Cerebellum (tissue), 4 donors: ENCODE measurements at places on chromosomes 6 and 20.
A peak's percentile ranks its signal among the peaks of the same experiment; 100 is the strongest.

DNA sequence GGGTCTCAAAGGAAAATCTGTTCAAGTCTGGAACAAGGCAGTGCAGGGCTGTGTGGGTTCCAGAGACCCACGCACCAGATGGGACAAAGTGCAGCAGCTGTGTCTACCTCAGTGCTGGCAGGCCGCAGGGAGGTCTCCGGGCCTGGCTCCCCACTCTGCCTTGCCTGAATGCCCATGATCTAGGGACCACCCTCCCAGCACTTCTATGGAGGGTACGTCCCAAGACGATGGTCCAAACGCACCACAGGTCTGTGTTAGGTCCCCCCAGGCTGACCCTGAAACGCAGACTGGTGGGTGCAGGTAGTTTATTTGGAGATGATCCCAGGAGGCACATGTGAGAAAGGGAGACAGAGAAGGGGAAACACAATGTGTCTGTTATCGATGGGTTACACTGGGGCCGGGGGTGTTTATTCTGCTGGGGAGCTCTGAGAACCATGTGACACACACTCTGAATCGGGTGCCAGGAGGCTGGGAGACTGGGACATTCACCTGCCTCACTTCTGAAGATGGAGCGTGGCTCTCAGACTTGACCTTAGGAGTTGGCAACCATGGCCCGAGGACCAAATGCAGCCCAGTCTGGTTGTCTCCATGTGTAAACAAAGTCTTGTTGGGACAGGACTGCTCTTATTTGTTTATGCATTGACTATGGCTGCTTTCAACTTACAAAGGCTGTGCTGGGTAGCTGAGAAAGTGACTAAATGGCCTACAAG lies 21.7 kb downstream of the CST9L start:
- DNase-seq = no peak

DNA sequence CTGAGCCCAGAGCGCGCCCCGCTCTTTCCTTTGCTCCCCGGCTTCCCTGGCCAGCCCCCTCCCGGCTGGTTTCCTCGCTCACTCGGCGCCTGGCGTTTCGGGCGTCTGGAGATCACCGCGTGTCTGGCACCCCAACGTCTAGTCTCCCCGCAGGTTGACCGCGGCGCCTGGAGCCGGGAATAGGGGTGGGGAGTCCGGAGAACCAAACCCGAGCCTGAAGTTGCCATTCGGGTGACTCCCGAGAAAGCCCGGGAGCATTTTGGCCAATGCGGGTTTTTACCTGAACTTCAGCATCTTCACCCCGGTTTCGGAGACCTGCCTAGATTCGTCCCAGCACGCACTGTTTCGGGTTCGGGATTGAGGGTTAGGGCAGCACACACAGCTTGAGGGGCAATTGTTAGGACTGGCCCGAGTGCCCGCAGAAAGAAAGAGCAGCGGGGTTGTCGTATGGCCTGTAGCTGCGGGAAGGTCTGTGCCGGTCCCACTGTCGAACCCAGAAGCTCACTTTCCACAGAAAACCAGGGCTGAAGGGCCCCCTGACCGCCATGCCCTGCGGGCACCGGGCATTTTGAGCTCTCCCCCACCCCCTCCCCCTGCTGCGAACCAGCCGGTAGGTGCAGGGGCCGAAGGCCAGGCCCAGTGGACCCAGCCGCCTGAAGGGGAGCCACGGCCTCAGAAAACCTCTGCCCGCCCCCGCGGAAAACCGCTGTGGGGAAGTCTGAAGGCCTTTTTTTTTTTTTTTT lies 2.1 kb downstream of the FOXP4 start:
- DNase-seq = no peak

GRCh38 chr6:21531393-21531792 lies 62.2 kb upstream of the SOX4 start:
- DNase-seq = no peak

DNA sequence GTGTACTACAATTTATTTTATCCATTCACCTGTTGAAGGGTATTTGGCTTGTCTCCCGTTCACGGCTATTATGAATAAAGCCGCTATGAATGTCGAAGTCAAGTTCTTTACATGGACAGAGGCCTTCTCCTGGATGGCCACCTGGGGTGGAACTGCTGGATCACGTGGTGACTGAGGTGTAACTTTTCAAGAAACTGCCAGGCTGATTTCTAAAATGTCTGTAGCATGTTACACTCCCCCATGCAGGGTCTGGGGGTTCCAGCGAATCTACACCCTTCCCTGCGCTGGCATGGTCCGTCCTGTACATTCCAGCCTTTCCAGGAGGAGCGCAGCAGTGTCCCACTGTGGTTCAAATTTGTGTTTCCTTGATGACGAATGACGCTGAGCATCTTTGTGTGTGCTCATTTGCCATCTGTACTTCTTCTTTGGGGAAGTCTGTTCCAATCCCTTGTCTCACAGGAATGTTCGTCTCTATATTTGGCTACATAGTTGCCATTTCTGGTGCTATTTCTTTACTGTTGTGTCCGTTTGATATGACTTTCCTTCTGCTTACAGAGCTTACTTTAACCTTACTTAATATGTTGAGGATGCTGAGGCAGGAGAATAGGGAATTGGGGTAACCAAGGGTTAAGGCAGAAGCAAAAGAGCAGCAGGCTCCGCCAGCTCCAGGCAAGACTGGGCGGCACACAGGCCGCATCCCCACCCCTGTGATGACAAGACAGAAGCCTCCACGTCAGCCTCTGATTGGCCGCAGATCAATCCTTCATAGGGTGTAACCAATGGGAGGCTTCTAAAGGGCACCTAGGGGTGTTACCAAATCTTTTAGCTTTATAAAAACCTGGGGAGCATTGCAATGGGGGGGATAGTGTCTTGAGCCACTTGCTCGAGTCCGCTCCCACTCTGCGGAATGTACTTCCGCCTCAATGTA lies 106.6 kb downstream of the TAF4 start:
- no peak for DNase-seq

DNA sequence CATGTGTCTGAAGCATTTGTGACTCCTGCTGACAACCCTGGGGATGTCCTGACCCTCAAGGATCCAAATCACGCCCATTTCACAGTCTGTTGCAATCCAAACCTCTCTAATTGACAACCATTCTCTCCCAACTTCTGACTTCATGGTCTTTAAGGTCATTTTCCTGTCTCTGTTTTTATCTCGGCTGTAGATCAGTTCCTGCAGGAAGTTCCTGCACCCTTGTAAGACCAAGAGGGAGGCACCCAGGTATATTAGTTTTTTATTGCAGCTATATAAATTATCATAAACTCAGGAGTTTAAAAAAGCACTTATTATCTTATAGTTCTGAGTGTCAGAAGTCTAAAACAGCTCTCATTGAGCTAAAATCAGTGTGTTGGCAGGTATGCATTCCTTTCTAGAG lies 166.8 kb downstream of the BTBD3 start:
- DNase-seq = no peak

DNA sequence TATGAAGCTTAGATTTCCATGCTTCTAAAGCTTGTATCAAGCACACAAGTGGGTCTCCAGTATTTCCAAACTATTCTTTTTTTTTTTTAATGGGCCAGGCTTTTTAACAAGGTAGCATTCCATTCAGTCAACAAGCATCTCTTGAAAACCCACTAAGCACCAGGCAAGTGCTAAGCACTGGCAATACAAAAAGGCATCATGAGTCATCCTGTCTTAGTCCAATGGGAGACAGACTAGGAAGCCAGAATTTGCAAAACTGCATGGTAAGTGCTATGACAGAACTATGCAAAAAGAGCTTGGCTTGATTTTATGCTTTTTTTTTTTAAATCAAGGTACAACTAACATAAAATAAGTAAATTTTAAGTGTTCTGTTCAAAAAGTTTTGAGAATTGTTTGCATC lies 109.3 kb upstream of the DST start:
- no peak for DNase-seq

- no peak for DNase-seq
These were observed 153.1 kb downstream of the DST start for GRCh38 chr6:56489559-56489958.

DNA sequence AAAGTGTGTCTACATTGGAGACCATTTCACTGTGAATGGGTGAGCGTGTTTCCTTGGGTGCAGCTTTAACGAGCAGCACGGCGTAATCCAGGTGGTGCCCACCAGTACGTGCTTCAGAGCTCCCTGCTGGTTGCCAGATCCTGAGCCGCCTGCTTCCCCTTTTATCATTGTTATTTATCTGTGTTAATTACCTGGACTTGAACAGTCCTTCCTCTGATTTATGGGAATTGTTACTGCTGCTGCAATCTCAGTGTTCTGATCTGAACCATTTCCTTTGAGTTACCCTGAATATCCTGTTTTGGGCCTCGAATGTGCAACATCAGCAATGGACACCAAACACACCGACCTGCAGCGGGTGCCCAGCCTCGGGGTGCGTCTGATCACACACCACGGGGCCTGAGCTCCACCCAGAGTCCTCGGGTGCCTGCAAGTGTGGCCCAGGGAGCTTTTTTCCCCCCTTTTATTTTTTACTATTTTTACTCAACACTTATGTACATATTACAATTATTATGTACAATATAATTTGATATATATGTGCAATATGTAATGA lies 81.3 kb downstream of the RPP40 start:
- no peak for DNase-seq

DNA sequence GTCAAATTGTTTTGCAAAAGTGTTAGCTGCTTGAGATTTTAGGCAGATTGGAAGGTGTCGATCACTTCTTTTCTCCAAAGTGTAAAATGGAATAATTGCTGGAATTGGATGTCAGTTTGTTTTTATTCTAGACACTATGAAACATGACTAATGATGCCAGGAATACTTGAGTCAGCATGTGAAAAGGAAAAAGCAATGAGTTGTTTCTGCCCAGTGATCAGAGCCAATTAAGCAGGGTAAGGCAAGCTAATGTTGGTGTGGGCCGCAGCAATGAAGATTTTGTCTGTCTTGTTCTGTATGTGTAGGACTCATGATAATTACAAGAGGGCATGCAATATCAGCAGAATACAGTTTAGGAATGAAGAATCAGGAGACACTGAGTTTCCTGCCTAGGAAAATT lies 110.3 kb downstream of the CARMIL1 start:
- DNase-seq = no peak

DNA sequence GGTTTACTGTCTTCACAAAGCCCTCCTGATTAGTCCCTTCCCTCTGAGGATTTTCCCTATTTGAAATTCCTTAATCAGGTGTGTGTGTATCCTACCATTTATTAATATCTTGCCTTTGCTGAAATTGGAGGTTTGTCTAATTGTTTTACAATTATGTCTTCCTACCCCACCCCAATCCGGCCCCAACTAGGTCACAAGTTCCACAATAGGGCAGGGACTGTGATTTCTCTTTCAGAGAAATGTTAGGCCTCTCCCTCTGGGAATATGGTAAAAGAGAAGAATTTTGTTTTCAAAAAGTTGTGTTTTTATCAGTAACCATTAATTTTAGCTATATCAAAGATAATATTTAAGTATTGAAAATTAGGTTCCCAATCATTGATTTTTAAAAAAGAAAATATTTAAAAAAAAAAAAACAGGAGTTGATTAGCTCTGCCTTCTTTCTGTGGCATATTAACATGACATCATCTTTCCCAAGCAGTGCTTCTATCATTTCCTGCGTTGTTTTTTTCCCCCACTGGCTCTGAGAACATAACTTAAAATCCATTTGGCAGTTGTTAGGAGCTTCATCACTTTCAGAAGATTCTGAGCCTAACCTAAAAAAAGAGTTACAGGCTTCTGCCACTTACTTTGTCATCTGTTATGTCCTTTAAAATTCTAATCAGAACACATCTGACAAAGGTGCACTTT lies 36.1 kb downstream of the BLOC1S5 start:
- no peak for DNase-seq

- no peak for DNase-seq
These were observed 1223.6 kb upstream of the GJE1 start for GRCh38 chr6:140909156-140909555.

DNA sequence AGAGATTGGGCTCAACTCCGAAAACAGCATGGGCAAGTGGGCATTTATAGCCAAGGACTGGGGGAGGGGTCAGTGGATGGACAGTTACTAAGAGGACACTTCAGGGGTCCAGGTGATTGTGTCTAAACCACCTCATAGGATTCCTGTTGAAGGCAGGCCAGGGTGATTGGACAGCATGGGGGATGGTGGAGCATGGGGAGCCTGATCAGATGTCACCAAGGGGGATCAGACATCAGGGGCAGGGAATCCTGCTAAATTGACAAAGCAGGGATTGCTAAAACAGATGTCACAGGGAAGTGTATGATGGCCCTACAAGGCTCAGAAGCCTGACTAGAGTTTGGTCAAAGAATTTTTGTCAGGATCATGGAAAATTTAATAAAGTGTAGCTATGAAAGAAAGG lies 2.4 kb upstream of the PYGB start:
- no peak for DNase-seq

GRCh38 chr20:61615806-61616205 lies 363.7 kb downstream of the CDH4 start:
- no peak for DNase-seq

GRCh38 chr20:2141600-2142575 lies 40.3 kb downstream of the STK35 start:
- DNase-seq = no peak

DNA sequence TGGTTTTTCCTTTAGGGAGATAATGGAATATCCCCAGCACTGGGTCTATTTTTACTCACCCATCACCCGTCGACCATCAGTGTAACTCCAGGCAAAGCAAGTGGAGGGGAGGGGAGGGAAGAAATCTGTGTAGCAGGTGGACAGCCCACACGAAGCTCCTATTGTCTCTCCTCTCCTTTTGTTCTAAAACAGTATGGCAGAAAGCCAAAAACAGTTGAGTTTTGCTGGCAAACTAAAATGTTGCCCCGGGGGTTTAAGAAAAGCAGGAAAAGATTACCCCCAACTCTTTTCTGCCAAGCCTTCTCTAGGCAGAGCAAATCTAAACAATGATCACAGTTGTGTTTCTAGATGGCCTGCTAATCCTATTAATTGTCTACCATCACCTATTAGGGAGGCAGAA lies 89.7 kb downstream of the PREP start:
- DNase-seq = no peak

DNA sequence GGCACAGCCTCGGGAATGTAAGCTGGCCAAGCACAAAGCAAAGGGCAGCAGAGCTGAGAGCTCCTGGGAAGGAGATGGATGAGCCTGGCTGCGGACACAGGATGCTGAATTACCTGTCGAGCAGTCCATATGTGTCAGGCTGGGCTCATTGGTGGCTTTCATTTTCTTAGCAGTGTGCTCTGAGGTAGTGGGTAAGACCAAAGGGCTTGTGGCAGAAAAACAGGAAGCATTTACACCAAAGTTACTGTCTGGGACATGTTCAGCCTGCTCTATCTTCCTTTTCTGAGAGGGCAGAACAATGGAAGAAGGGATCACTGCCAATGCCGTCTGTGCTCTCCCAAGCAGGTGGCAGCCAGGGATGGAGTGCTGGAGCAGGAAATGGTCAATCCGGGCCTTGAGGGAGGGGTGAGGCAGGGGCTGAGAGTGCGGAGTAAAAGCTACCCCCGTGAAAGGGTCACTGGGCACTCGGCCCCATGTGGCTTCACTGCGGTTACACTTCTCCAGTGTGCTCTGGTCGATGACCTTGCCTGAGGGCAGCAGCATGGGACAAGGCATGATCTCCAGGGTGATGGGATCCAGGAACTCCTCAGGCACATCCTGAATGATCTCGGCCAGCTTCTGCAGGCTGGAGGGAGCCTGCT lies 36.9 kb upstream of the AVP start:
- DNase-seq = peak; percentile 43
